NCI-H345 (cell line): ENCODE measurements at places on chromosomes 7 and 10.

- no peak for DNase-seq
Measured at GRCh38 chr10:119852822-119853221, 19.8 kb downstream of the MCMBP start.

- DNase-seq, result peak; percentile 64
Measured at GRCh38 chr7:51310131-51310583, 6.5 kb downstream of the COBL start.

DNA sequence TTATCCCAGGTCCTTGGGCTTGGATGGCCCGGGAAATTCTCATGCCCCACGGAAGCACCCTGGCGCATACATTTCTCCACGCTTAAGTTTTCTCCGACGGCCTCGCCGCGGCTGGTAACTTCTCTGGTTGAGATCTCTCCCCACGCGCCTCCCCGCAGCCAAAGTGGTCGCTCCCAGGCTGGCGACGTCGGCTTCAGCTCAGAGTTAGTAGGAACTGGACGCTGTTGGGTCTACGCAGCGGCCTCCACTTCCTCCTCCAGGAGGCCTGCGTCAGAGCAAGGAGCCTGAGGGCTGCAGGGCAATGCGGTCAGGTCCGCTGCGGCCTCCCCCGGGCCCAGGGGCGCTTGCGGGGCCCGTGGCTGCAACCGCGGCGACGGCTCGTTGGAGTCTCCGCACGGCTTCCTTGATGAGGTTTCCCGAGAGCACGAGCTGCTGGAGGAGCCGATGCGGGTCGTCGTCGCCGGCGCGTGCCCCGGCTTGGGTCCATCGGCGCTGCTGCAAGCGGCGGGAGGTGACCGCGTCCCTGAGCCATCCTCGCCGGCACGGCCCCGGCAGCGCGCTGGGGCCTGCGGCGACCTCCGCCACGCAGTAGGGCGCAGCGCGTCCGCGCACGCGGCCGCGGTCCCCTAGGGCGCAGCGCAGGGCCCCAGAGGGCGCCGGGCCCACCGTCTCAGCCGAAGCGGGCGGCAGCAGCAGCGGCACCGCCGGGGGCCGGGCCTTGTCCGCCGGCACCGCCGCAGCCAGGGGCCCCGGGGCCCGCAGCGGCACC, 744 bp downstream of the FRAT2 start:
- DNase-seq, result no peak

- DNase-seq, result no peak
Measured at GRCh38 chr10:114697061-114697598, 39.1 kb upstream of the ABLIM1 start.

GRCh38 chr10:132562916-132563456, 25.4 kb downstream of the INPP5A start:
- DNase-seq, result no peak

DNA sequence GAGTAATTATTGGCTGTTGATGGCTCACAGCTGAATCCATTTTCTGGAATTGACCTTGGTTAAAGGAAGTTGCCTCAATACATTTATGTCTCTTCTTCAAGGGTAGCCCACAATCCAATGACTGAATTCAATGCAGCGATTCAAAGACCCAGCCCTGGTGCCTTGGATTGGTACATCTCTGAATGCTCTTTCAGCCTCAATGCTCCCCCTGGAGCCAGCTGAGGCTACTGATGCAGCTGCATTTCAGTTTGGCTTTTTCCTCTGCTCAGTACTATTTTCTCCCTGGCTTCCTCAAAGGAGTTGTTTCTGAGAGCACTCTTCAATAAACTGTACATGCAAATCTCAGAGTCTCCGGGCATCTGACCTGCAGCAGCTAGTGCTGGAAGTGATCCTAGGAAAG, 633 bp upstream of the EBLN1 start:
- DNase-seq, result no peak

GRCh38 chr7:25288556-25289307, 60.4 kb upstream of the NPVF start:
- no peak for DNase-seq
